Ascending aorta (tissue), 2 donors: ENCODE measurements at places on chromosomes 7 and 10. TPM values are rescaled to one million over a fixed set of nuclear protein-coding genes. Genes with fewer than 3 reads are reported as not detected.

The EMX2 gene
- not detected for total RNA-seq

The FZD1 gene
- 39.1 TPM for total RNA-seq

The HOXA3 gene
- total RNA-seq: 14.4 TPM

The IFIT2 gene
- 0.85 TPM for total RNA-seq

DNA sequence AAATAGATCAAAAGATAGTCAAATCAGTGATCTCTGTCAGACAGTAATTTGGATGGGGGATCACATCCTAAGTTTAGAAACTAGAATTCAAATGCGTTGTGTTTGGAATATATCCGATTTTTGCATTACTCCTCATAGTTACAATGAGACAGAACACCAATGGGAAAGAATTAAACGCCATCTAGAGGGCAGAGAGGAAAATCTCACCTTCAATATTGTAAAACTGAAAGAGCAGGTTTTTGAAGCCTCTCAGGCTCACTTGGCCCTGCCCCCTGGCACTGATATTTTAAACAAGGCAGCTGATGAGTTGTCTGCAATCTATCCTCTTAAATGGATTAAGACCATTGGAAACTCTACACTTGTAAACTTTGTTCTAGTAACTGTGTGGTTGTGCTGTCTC lies 17.7 kb downstream of the FRG2B start:
- no peaks in the 10 kb centered on the region for H3K36me3 ChIP-seq
- no peaks in the 10 kb centered on the region for H3K27me3 ChIP-seq
- no peak overlapping the region for H3K27ac ChIP-seq
- no peaks in the 10 kb centered on the region for H3K4me1 ChIP-seq
- DNase-seq: no peak

DNA sequence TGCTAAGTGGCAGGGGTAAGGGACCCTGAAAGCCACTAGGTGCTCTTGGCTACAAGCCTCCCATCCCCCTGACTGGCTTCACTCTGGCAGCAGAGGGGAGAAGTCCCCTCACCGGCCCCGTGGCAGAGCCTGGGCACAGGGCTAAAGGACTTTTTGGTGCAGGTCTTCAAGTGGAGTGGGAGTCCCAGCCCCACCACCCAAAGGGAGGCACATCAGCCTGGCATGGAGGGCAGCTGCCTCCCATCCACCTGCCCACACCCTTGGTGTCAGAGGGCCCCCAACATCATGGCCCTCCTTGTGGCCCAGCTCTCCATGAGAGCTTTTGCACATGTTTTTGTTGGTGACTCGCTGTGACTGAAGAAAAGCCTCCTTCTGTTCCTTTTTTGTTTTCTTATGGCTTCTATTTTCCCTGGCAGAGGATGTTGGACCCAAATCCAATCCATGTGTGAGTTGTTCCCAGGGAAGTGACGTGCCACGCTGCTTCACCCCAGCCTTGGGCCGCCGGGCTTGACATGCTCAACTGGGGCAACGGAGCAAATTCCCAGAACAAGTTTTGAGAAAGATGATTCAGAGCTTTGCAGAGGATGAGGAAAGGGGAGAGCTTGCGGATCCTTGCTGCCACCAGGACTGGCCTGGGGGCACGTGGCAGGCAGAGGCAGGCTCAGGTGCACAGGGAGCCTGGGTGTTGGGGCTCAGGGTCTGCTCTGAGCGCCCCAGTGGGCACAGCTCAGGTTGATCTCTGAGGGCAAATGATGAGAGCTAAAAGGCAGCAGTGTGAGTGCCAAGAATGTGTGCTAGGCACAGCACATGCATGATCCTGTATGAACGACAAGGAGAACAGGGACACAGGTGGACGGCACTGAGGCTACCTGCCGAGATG lies 1.9 kb upstream of the AEBP1 start:
- H3K4me1 ChIP-seq: peaks cover 60% of the 10 kb centered on the region
- no peaks in the 10 kb centered on the region for H3K27me3 ChIP-seq
- H3K4me3 ChIP-seq: no peak overlapping the region
- peaks cover 13% of the 10 kb centered on the region for H3K36me3 ChIP-seq
- DNase-seq: peak; percentile 98

- H3K27ac ChIP-seq: no peak overlapping the region
- no peaks in the 10 kb centered on the region for H3K4me1 ChIP-seq
- H3K36me3 ChIP-seq: no peaks in the 10 kb centered on the region
- H3K27me3 ChIP-seq: no peaks in the 10 kb centered on the region
Observed at GRCh38 chr10:114262496-114262895, 23.4 kb downstream of the VWA2 start.

DNA sequence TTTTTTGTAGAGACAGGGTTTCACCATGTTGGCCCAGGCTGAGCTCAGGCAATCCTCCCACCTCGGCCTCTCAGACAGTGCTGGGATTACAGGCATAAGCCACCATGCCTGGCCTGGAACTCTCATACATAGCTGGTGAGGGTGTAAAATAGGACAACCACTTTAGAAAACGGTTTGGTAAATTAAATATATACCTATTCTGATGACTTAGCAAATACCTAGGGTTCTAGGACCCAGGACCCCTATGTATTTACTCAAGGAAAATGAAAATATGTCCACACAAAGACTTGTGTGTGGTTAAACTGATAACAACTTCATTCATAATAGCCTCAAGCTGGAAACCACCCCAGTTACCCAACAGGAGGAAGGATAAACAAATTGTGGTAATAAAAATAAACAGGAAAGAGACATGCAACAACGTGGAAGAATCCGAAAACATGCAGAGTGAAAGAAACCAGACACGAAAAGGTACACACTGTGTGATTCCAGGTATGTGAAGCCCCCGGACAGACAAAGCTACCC lies 52.7 kb downstream of the CARD11 start:
- no peaks in the 10 kb centered on the region for H3K36me3 ChIP-seq
- no peaks in the 10 kb centered on the region for H3K4me1 ChIP-seq
- no peak overlapping the region for H3K27ac ChIP-seq
- DNase-seq: no peak
- no peaks in the 10 kb centered on the region for H3K27me3 ChIP-seq
- no peak overlapping the region for H3K4me3 ChIP-seq

DNA sequence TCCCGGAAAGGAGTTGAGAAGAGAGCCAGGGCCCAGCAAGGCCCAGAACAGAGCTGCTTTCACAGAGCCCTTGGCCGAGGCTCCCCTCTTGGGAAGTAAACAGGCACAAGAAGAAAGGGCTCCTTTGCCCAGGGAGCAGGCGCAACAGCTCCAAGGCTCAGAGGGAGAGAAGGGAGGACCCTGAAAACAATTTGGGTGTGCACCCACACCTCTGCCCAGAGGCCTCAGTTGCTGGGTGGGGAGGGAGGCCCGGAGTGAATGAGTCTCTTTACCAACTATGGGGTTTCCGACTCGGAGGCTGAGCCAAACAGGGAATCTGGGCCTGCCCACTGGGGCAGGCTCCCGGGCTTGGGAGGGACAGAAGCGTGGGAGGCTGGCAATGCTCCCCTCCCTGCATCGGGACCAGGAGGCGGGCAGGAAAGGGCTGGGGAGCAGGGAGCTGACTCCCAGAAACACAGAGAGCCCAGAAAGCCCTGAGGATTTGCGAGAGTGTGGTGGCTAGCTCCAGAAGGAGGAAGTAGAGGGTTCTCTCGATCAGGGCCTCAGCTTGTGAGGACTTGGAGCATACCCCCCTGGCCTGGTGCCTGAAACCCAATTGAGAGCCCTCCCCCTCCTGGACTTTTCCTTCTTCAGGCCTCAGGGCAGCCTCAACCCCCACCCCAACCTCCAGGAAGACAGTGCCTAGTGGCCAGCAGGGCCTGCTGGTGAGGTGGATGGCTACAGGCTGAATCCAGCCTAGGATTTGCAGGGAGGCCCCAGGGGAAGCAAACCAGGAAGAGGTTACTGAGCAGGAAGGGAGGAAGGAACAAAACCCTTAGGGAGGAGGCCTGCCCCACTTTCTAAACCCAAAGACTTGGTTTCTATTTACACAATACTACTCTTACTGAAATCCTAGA lies 6.2 kb downstream of the C10orf105 start:
- DNase-seq: peak; percentile 94
- H3K4me1 ChIP-seq: peaks cover 22% of the 10 kb centered on the region
- H3K4me3 ChIP-seq: no peak overlapping the region
- H3K36me3 ChIP-seq: no peaks in the 10 kb centered on the region
- H3K27ac ChIP-seq: peak overlapping the region; percentile 89
- H3K27me3 ChIP-seq: no peaks in the 10 kb centered on the region

GRCh38 chr7:30681331-30681797 lies 892 bp downstream of the CRHR2 start:
- peaks cover 9% of the 10 kb centered on the region for H3K27me3 ChIP-seq
- peaks cover 7% of the 10 kb centered on the region for H3K4me1 ChIP-seq
- no peak for DNase-seq
- H3K4me3 ChIP-seq: peak overlapping the region; percentile 63
- no peaks in the 10 kb centered on the region for H3K36me3 ChIP-seq
- no peak overlapping the region for H3K27ac ChIP-seq

GRCh38 chr7:133795068-133795665 lies 332.0 kb upstream of the LRGUK start:
- no peak for DNase-seq
- no peaks in the 10 kb centered on the region for H3K27me3 ChIP-seq
- H3K4me1 ChIP-seq: no peaks in the 10 kb centered on the region
- no peak overlapping the region for H3K4me3 ChIP-seq
- H3K36me3 ChIP-seq: no peaks in the 10 kb centered on the region
- no peak overlapping the region for H3K27ac ChIP-seq

DNA sequence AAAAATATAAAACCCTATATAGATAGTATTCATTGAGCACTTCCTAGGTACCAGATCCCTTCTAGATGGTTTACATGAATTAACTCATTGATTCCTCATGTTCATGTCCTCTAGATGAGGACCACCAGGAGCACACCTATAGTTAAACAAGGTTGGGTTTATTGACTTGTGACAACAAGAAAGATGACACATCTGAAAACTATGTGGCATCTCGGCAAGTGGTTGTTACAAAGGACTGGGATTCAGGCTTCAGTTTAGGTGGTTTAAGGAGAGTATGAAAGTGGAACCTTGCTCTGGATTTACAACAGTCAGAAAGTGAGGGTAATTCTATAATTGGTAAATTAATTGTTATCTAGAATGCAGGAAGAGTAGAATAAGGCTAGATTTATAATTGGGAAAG lies 99.0 kb upstream of the PHF14 start:
- H3K27ac ChIP-seq: no peak overlapping the region
- H3K4me1 ChIP-seq: no peaks in the 10 kb centered on the region
- H3K4me3 ChIP-seq: no peak overlapping the region
- no peaks in the 10 kb centered on the region for H3K27me3 ChIP-seq
- DNase-seq: no peak
- no peaks in the 10 kb centered on the region for H3K36me3 ChIP-seq

GRCh38 chr10:101839416-101840063 lies 4.1 kb downstream of the KCNIP2 start:
- peak overlapping the region; percentile 27 for H3K4me3 ChIP-seq
- no peak for DNase-seq

GRCh38 chr10:19775296-19775695 lies 40.9 kb upstream of the PLXDC2 start:
- H3K27me3 ChIP-seq: no peaks in the 10 kb centered on the region
- no peaks in the 10 kb centered on the region for H3K36me3 ChIP-seq
- H3K4me1 ChIP-seq: no peaks in the 10 kb centered on the region

DNA sequence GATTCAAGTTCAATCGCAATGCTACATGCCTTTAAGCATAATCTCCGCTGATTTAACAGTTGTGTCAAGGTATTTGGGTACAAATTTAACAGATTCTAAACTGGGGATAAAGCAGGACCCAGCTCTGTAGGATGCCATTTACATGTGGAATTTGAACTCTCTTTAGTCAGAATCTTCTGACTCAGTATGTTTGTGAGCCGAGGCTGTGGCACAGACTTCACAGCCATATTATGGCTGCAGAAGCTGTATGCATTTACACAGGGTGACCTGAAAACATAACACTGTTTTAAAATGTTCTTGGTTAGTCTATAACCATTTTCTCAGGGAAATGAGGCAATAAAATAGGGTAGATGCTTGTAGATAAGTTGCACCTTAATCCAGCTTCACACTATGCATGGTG lies 8.7 kb downstream of the PDLIM1 start:
- H3K27me3 ChIP-seq: no peaks in the 10 kb centered on the region
- peak overlapping the region; percentile 15 for H3K27ac ChIP-seq
- H3K4me3 ChIP-seq: no peak overlapping the region
- H3K4me1 ChIP-seq: peaks cover 53% of the 10 kb centered on the region
- no peaks in the 10 kb centered on the region for H3K36me3 ChIP-seq
- DNase-seq: no peak

GRCh38 chr7:105268056-105268455 lies 120.7 kb downstream of the SRPK2 start:
- H3K4me3 ChIP-seq: peak overlapping the region; percentile 53
- H3K4me1 ChIP-seq: no peaks in the 10 kb centered on the region
- DNase-seq: no peak
- H3K27ac ChIP-seq: peak overlapping the region; percentile 67
- H3K27me3 ChIP-seq: no peaks in the 10 kb centered on the region

GRCh38 chr10:98314532-98315284 lies 46.7 kb upstream of the LOXL4 start:
- no peak overlapping the region for H3K27ac ChIP-seq
- H3K36me3 ChIP-seq: no peaks in the 10 kb centered on the region
- DNase-seq: no peak
- H3K27me3 ChIP-seq: no peaks in the 10 kb centered on the region

DNA sequence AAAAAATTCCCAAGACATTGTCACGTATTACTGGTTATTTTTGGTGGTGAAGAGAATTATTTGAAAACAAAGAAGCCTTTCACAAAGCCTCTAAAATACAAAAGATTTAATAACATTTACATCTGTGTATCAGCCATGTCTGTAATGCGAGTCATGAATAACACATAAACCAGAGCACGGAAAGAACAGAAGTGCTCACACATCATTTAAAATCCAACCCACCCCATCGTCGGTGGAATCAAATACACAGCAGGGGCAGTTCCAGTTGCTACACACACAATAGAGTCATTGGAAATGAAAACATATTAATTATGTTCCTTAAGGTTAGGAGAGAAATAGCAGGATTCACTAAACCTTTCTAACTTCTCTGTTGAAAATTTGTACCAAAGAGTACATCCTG lies 1097.3 kb downstream of the KCNMA1 start:
- H3K4me1 ChIP-seq: no peaks in the 10 kb centered on the region
- no peaks in the 10 kb centered on the region for H3K36me3 ChIP-seq
- no peak overlapping the region for H3K4me3 ChIP-seq
- no peak overlapping the region for H3K27ac ChIP-seq

GRCh38 chr7:96211954-96212353 lies 109.9 kb downstream of the SLC25A13 start:
- DNase-seq: no peak
- no peak overlapping the region for H3K4me3 ChIP-seq
- H3K36me3 ChIP-seq: no peaks in the 10 kb centered on the region
- no peaks in the 10 kb centered on the region for H3K4me1 ChIP-seq
- H3K27me3 ChIP-seq: no peaks in the 10 kb centered on the region
- H3K27ac ChIP-seq: no peak overlapping the region
